ENCODE measurements at places on chromosomes 7 and 10. TPM values are rescaled to one million over a fixed set of nuclear protein-coding genes. Genes with fewer than 3 reads are reported as not detected.
A peak's percentile ranks its signal among the peaks of the same experiment; 100 is the strongest.

CYP2C19 gene
- 0.12 TPM for total RNA-seq

MRLN gene
- total RNA-seq: not detected

SPDYE16 gene
- total RNA-seq: not detected

BRI3 gene
- total RNA-seq: 51.6 TPM

H2BK1 gene
- total RNA-seq: not detected

GRCh38 chr10:92076722-92077121 is 153.2 kb downstream of the BTAF1 start:
- DNase-seq: no peak
- peaks cover 9% of the 10 kb centered on the region for H3K36me3 ChIP-seq
- H3K27me3 ChIP-seq: no peaks in the 10 kb centered on the region
- H3K4me1 ChIP-seq: no peaks in the 10 kb centered on the region
- no peak overlapping the region for H3K4me3 ChIP-seq

- no peaks in the 10 kb centered on the region for H3K36me3 ChIP-seq
- peak overlapping the region; percentile 84 for H3K27ac ChIP-seq
- H3K4me3 ChIP-seq: peak overlapping the region; percentile 64
- peak; percentile 74 for DNase-seq
- peaks cover 26% of the 10 kb centered on the region for H3K4me1 ChIP-seq
These were observed 126.7 kb upstream of the PRSS58 start for GRCh38 chr7:142384493-142384922.

DNA sequence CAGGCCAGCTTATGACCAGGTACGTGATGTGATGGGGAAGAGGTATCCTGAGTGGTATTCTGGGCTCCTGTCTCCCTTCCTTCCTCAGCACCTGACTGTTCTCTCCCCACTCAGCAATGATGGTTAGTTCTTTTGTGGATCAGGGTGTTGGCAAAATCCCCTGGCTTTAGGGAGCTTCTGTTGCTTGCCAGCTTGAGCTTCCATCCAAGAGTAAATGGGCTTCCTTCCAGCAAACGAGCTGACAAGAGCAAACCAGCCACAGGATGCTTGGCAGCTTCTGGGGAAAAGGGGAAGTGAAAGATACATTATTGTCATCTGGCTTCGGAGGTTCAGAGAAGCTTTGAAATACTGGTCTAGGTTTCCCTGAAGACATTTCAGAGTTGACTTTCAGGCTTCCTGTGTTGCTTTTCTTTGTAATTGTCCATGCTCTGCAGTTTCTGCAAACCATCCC is 5.2 kb downstream of the DUSP5 start:
- H3K4me1 ChIP-seq: peaks cover 74% of the 10 kb centered on the region
- H3K27ac ChIP-seq: peak overlapping the region; percentile 85
- peak overlapping the region; percentile 97 for H3K4me3 ChIP-seq
- H3K36me3 ChIP-seq: peaks cover 83% of the 10 kb centered on the region

DNA sequence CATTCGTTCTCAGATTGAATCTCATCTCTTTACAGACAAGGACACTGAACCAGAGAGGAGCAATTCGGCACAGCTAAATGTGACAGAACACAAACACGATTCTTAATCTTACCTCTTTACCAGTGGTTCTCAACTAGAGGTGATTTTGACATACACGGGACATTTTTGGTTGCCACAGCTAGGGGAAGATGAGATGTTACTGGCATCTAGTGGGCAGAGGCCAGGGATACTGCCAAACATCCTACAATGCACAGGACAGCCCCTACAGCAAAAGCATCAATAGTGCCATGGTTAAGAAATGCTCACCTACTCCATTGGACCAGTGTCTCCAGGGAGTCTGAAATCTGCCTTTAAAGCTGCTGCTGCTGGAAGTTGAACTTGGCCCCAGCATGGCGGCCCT is 27.3 kb downstream of the PDE1C start:
- H3K4me1 ChIP-seq: no peaks in the 10 kb centered on the region
- DNase-seq: no peak
- H3K36me3 ChIP-seq: no peaks in the 10 kb centered on the region
- no peak overlapping the region for H3K27ac ChIP-seq

DNA sequence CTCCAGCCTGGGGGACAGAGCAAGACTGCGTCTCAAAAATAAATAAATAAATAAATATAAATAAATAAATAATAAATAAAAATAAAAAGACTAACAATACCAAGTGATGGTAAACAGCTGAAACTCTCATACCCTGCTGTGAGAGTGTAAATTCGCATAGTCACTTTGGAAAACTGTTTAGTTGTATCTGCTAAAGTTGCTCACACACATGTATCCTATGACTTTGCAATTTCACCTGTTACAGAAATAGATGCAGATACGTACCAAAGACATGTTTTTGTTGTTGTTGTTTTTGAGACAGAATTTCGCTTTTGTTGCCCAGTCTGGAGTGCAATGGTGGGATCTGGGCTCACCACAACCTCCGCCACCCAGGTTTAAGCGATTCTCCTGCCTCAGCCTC is 135.7 kb downstream of the IDE start:
- no peaks in the 10 kb centered on the region for H3K27me3 ChIP-seq
- no peak overlapping the region for H3K4me3 ChIP-seq
- H3K27ac ChIP-seq: no peak overlapping the region
- DNase-seq: no peak
- H3K4me1 ChIP-seq: no peaks in the 10 kb centered on the region

GRCh38 chr7:12827920-12828319 is 140.5 kb downstream of the ARL4A start:
- no peaks in the 10 kb centered on the region for H3K27me3 ChIP-seq
- no peaks in the 10 kb centered on the region for H3K36me3 ChIP-seq
- no peak for DNase-seq
- no peaks in the 10 kb centered on the region for H3K4me1 ChIP-seq
- H3K4me3 ChIP-seq: no peak overlapping the region

DNA sequence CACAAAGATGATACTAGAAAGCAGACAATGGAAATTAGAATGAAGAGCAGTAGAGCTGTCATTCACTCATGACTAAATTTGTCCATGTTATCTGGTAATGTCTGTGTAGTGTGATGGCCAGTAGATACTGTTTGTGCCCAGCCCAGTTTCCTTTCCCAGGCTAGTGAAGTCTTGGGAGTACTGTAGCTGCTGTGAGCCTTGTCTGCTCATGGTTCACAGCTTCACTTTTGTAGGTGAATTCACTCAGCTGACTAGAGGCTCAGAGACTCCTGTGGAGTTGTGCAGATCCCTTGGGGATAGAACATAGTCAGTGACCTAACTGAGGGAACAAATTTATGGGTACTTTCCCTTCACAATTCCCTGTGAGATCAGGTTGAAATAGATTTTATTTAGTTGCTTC is 572.5 kb downstream of the ARL4A start:
- no peaks in the 10 kb centered on the region for H3K36me3 ChIP-seq
- H3K4me3 ChIP-seq: no peak overlapping the region
- no peaks in the 10 kb centered on the region for H3K4me1 ChIP-seq
- H3K27me3 ChIP-seq: peaks cover 2% of the 10 kb centered on the region
- no peak overlapping the region for H3K27ac ChIP-seq

DNA sequence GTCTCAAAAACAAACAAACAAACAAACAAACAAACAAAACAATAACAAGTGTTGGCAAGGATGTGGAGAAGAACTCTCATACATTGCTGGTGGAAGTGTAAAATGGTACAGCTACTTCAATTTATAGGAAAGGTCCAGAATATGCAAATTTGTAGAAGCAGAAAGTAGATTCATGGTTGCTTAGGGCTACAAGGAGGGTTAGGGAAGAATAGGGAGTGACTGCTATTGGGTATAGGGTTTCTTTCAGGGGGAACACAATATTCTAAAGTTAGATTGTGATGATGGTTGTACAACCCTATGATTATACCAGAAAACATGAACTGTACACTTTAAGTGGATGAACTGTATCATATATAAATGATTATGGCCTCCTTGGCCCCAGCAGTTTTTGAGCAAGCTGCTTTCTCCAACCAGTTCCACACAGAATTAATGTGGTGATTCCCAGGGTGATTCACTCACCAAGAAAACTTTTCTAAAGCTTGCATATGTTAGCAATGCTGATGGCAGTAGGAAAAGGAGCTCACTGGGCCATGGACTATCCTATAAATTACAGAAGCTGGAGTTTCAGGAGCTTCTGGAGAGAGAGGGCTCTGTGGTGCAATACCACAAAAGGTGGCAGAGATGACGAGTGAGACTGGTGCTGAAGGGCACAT is 52.8 kb upstream of the KCNIP2 start:
- H3K36me3 ChIP-seq: no peaks in the 10 kb centered on the region
- no peak overlapping the region for H3K4me3 ChIP-seq
- no peak overlapping the region for H3K27ac ChIP-seq
- no peak for DNase-seq

GRCh38 chr10:17548770-17549169 is 68.4 kb downstream of the HACD1 start:
- H3K27ac ChIP-seq: no peak overlapping the region
- no peak for DNase-seq
- H3K27me3 ChIP-seq: no peaks in the 10 kb centered on the region
- H3K4me3 ChIP-seq: no peak overlapping the region
- peaks cover 1% of the 10 kb centered on the region for H3K36me3 ChIP-seq
- H3K4me1 ChIP-seq: peaks cover 1% of the 10 kb centered on the region

DNA sequence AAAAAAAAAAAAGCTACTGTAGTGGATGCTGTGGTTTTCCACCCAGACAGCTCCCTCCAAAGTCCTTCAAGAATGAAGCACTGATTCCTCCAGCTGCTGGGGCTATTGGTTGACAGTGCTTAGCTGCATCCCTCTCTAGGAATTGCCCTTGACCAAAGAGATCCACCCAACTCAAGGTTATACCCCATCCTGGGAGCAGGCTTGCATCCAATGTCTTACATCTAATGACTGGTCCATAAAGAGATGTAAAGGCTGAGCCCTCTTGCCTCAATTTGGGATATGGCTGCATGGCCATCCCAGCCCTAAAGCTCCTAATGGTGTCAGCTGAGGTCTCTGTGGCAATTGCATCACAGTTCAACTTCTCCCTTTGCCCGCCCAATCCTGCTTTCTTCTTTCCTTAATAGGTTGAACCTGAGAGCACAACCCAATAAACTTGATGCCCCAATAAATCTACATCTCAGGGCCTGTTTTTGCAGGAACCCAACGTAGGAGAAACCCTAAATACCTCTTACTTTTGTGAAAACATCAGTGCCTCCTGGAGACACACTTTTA is 4.4 kb downstream of the GPR37 start:
- peaks cover 15% of the 10 kb centered on the region for H3K4me1 ChIP-seq
- peaks cover 48% of the 10 kb centered on the region for H3K27me3 ChIP-seq
- H3K4me3 ChIP-seq: no peak overlapping the region
- no peak for DNase-seq

GRCh38 chr10:24618401-24618800 is 105.3 kb downstream of the ARHGAP21 start:
- H3K4me1 ChIP-seq: peaks cover 32% of the 10 kb centered on the region
- peaks cover 7% of the 10 kb centered on the region for H3K36me3 ChIP-seq
- no peaks in the 10 kb centered on the region for H3K27me3 ChIP-seq
- no peak overlapping the region for H3K27ac ChIP-seq
- no peak for DNase-seq

DNA sequence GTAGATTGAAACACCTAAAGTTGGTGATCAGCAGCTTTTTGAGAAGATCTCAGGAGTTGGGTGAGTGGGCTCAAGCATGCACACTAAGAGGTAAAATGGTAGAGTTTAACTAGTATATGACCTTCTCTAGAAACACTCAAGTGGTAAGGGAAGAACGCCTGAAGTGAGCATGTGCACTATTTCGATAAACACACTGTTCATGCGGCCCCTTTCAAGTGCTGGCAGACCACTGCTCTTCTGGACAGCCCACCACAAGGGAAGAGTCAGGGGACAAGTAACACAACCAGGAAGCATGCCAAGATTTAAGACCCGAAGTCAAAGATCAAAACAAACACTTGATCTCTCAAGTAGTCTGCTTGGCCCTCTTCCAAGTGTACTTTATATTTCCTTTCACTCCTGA is 519.5 kb upstream of the ZWINT start:
- H3K36me3 ChIP-seq: no peaks in the 10 kb centered on the region
- no peaks in the 10 kb centered on the region for H3K27me3 ChIP-seq
- no peak for DNase-seq
- no peak overlapping the region for H3K4me3 ChIP-seq
- H3K4me1 ChIP-seq: no peaks in the 10 kb centered on the region

DNA sequence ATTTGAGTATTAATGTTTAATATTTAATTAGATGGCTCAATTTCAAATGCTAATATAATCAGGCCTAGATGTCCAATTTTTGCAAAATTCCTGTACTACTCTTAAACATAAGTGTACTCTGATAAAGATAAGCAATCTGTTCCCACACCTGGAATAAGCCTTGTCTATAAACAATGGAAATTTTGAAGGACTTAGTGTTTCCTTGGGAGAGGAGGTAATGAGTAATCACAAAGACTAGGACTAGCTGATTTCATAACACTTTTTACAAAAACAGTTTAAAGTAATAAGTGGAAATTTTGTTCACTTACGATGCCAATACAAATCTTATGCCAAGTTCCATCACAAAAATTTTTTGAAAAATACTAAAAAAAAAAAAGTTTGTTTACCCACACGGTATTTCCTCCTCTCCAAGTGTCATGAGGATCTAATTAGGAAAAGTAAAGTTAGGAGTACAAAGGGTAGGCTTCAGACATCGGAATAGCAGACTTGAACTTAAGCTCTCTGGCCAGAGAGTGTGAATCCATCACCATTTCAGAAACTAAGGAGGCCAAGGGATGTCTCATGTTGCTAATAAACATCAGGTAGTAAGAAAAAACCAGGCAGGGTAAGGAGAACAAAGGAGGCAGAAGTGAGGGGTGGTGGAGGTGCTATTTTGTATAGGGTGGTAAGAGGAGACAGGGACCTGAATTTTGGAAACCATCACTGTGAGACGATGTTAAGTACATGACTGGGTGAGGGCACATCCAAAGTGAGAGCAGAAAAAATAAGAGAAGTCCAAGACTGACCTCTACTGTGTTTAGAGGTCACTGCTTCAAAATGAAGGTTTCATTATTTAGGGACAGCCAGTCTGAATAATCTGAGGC is 61.3 kb downstream of the RAPGEF5 start:
- no peak for DNase-seq
- no peaks in the 10 kb centered on the region for H3K36me3 ChIP-seq
- peaks cover 1% of the 10 kb centered on the region for H3K27me3 ChIP-seq
- H3K27ac ChIP-seq: no peak overlapping the region

- no peak overlapping the region for H3K4me3 ChIP-seq
- H3K4me1 ChIP-seq: peaks cover 77% of the 10 kb centered on the region
- no peaks in the 10 kb centered on the region for H3K27me3 ChIP-seq
- no peak for DNase-seq
These were observed 18.1 kb downstream of the YWHAG start for GRCh38 chr7:76340617-76341131.

DNA sequence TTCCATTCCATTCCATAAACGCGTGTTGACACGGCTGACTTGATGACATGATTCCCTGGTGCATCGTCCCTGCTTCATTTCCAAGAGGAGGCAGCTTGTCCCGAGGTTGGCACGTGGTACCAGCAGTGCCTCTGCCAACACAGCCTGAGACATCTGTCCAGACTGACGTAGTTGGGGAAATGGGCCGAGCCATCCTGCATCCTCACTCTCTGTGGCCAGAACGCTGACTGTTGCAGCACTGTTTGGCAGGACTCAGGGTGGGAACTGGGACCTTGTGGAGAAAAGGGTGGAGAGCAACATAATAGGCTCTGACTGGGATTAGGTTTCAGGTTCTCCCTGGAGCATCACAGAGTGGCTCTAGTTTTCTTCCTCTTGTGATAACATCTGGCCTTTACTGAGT is 118.6 kb upstream of the BTBD16 start:
- H3K27me3 ChIP-seq: peaks cover 11% of the 10 kb centered on the region
- DNase-seq: no peak
- H3K4me1 ChIP-seq: no peaks in the 10 kb centered on the region
- no peaks in the 10 kb centered on the region for H3K36me3 ChIP-seq
- no peak overlapping the region for H3K27ac ChIP-seq

- peaks cover 4% of the 10 kb centered on the region for H3K36me3 ChIP-seq
- no peaks in the 10 kb centered on the region for H3K27me3 ChIP-seq
- no peak overlapping the region for H3K27ac ChIP-seq
- DNase-seq: no peak
These were observed 769 bp upstream of the TMEM248 start for GRCh38 chr7:66920256-66920655.
